ENCODE measurements at places on chromosomes 1 and 21.

GRCh38 chr1:36908096-36908495 lies 126.2 kb downstream of the GRIK3 start:
- DNase-seq: no peak

DNA sequence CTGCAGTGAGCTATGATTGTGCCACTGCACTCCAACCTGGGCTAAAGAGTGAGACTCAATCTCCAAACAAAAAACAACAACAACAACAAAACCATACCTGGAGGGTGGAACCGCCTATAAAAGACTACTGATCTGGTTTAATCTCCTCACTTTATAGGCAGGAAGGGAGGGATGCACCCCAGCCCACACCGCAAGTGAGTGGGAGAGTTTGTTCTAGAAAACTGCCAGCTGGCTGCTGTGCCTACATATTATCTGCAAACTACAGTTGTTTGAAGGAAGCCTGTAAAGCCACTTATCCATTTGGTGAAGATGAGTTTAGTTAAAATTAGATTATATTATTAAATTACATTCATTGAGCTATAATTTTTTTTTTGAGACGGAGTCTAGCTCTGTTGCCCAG lies 9.1 kb upstream of the SRSF10 start:
- DNase-seq: no peak

DNA sequence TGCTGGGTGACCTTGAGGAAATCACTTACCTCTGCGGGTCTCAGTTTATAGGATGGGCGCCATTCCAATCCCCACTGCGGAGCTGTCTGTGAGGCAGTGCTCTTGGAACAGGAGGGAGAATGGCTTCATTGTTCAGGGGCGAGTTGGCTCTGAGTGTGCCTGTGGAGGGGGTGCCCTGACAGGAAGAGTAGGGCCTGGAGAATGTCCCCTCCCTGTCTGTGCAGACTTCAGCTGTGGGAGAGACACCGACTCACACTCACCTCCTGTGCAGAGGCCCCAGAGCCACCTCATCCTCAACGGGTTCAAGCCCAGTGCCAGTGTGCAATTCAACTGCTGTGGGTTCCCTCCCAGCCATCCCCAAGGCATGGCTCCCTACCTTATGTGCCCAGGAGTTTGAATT lies 17.1 kb downstream of the ADORA1 start:
- no peak for DNase-seq

DNA sequence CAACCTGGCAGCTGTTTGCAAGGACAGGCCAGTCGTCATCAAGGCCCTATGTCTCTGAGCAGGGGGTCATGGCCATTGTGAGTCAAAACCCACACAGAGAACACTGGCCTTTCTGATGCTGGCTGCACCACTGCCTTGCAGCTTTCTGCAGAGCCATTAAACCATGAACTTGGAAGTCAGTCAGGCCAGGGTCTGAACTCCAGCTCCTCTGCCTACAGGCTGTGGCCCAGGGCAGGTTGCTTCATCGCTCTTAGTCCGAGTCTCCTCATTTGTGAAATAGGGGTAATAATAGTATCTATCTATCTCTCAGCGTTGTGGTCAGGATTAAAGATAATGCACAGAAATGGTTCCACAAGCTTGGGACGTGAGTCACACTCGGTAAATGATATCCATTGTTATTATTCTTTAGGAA lies 35.8 kb upstream of the HIVEP3 start:
- peak; percentile 59 for DNase-seq

GRCh38 chr1:212359794-212360479 lies 54.7 kb downstream of the PACC1 start:
- no peak for DNase-seq

- no peak for DNase-seq
These were observed 61.6 kb upstream of the PRDX6 start for GRCh38 chr1:173415490-173415889.

- DNase-seq: no peak
These were observed 13.7 kb upstream of the PLPPR5 start for GRCh38 chr1:99018313-99018712.

GRCh38 chr1:17119773-17120480 lies 676 bp upstream of the PADI2 start:
- no peak for DNase-seq

DNA sequence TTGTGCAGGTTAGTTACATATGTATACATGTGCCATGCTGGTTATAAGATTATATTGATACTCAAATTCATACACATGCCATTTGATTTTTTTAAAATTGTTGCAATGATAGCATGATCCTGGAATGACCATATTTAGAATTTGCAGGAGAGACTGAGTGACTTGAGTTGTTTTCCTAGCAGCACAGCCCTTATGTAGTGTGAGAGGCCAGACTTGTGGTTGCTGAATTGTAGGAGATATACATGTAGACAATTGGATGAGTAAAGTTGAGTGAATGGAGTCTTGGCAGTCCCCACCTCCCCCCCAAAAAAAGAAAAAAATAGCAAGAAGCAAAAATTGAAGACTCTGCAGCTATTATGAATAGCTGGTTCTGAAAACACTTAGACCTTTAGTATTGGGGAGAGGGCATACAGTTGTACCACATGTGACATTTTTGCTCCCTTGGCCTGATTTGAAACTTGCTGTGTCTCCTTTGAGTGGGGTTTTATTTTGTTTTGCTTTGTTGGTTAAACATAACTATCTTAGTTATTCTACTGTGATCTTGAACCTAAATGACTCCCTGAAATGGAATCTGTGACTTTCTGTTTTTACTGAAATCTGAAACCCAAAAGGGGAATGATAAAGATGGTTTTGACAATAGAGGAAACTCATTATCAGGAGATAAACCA lies 280.3 kb downstream of the HMCN1 start:
- no peak for DNase-seq

- no peak for DNase-seq
These were observed 103.8 kb downstream of the LRRC7 start for GRCh38 chr1:69671363-69672010.

GRCh38 chr1:113255038-113255719 lies 135.1 kb upstream of the MAGI3 start:
- no peak for DNase-seq

DNA sequence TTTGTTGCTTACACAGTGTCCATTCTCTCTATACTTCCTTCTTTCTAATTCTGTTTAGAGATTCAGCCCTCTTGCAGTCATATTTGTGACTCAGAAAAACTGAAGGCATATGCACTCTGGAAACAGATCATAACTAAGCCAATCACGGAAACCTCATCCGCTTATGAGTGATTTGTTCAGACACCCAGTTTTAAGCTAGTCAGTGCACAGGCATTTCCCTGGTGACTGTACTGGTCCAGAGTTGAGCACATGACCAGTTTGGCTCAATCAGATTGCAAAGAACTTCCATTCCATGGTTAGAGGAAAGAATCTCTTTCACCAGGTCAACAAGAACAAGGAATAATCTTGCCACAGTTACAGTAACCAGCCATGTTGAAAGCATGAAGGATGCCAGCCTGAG lies 69.2 kb upstream of the SGIP1 start:
- peak; percentile 29 for DNase-seq

DNA sequence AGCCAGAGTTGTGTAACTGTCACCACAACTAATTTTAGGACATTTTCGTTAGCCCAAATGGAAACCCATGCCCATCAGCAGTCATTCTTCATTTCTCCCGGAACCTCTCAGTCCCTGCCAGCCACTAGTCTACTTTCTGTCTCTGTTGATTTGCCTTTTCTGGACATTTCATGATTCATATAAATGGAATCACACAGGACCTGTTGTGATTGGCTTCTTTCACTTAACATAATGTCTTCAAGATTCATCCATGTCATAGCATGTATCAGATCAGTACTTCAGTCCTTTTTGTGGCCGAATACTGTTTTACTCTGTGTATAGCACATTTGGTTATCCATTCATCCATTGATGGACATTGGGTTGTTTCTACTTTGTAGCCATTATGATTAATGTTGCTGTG lies 7.1 kb downstream of the SLC66A1 start:
- DNase-seq: no peak

- DNase-seq: no peak
These were observed 65.4 kb downstream of the MACF1 start for GRCh38 chr1:39269791-39270342.

GRCh38 chr1:114075546-114076242 lies 78.0 kb downstream of the SYT6 start:
- no peak for DNase-seq

GRCh38 chr21:43853851-43854772 lies 10.9 kb upstream of the AGPAT3 start:
- DNase-seq: no peak

- no peak for DNase-seq
These were observed 15.9 kb downstream of the WNT3A start for GRCh38 chr1:228022571-228023293.

DNA sequence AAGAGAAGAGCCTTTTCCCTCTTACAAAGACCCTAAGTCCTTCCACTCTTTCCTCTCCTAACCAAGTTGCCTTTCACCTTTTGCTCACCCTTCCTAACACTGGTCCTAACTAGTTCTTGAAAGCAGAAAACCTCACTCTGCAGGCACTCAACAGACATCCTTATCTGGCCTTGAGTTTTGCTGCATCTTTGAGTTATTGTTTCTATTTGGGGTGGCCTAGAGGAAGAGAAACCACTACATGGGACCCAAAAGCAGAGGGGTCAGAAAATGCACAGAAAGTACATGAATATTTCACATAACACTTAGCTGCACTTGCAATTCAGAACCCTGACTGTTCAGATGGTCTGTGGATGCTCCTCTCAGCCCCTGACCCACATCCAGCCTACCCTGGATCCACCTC lies 178.3 kb upstream of the SYT6 start:
- DNase-seq: no peak

GRCh38 chr1:70486676-70487458 lies 75.8 kb downstream of the CTH start:
- peak; percentile 75 for DNase-seq

DNA sequence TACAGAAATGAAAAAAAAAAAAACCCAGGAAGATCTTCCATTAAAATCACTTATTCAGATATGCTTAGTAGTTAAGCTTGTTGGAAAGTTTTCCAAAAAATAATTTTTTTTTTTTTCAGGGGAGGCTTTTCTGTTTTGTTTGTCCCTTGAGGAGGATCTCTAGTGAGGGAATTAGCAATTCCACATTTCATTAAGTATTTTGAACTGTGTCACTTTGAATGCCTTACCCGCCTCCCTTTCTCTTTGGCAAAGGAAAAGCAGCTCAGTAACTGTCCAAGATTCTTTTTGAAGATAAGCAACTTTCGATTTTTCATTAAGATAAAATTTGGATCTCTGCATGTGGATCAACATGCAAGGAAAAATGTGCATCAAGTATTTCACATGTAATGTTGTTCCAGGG lies 1.8 kb downstream of the NTNG1 start:
- no peak for DNase-seq

- peak; percentile 67 for DNase-seq
These were observed 81.2 kb downstream of the TGFB2 start for GRCh38 chr1:218426343-218426657.

DNA sequence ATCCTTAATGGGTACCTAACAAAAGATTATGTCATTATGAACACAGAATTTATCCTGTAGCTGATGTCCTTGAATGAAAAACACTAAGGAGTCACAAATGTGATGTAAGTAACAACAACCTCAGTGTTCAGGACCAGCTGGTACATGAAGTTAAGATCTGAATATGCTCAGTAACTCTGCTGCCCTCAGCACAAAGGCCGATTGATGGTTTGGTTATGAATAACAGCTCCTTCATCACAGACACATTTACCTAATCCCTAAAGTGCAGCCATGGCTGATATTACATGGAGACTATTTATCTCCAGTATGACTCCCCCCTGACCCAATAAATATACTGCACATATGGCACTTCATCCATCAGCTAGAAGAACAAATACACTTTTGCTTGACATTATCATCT lies 75.2 kb downstream of the PLPPR5 start:
- DNase-seq: no peak

- DNase-seq: no peak
These were observed 210.6 kb downstream of the KIF26B start for GRCh38 chr1:245365095-245366020.

GRCh38 chr1:1067860-1068516 lies 6.1 kb downstream of the RNF223 start:
- DNase-seq: no peak

DNA sequence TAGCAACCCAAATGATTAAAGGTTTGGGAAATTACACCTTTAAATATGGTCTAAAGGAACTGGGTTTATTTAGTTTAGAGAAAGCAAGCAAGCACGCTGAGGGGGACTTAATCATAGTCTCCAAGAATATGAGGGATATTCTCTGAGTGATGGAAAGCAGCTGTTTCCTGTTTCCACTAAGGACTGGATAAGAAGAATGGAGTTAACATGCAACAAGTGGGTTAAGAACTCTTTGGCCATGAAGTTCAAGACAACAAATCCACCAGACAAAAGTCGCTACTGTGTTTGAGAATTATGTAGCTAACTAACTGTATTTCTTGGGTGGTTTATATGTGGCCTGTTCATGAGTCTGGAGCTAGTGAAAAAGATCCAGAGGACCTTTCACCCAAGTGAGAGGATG lies 85.7 kb downstream of the TGFB2 start:
- DNase-seq: no peak

- DNase-seq: no peak
These were observed 20.3 kb downstream of the POFUT2 start for GRCh38 chr21:45267390-45267760.

DNA sequence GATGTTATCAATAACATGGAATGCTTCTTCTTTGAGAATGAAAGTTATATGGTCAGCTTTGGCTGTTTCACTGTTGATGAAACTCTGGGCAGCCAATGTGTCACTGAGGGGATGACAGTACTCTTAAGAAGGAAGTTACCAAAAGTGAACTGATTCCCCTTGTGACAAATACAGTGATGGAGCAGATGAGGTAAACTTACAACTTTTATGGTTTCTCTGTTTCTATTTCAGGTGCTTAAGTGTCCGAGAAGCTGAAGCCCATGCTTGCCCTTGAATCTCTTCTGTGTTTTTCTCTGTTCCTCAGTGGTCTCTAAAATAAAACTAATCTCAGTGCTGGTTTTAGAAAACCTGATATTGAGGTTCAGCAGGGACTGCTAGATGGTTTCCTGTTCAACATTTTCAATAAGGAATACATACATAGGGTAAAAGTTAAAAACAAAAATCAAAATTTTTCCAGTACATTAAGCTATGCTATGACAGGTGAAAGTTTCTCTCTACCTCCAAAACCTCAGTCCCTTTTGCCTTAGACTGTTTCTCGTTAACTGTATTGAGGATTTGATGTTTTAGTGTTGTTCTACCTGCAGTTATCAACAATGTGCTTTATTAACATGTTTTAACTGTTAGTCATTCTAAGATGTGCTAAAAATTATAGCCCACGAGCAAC lies 454.4 kb upstream of the ADGRL4 start:
- DNase-seq: no peak
